ENCODE measurements at places on chromosomes 5 and 9.

DNA sequence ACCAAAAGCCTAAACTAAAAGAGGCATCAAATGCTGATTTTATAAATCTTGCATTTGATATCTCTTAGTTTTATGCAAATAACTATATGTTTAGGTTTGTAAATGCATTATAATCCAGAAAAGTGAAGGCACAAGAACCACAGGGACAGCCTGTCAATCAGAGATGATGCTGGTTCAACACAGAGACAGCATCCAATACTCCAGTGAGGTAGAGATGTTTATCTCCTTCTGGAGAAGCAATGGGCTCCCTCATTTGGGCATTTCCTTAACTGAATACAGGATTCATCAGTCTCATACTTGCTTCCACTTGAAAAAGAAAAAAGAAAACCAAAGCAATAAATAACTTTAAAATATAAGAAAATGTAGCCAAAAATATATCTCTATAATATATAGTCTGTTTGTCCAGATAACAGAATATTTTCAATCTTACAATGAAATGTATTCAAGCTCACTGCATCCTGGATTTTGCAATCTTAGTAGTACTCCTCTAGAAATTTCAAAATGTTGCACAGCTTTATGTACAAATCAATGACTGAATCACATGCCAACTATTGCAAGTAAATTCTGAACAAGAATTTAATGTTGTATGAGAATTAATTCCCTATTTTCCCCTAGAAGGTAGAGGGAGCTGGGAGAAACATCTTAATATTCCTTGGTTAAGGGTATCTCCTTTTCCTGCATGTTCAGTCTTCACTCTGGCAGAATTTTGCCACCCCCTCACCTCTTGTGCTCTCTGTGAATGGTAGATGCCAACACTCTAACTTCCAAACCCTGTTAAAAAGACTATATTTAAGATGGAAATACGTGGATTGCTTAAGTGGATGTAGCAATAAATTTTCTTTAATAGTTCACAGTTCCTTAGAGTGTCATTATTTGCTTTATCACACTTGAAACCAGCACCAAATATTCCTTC is 191.1 kb upstream of the GAS1 start:
- DNase-seq, result no peak

DNA sequence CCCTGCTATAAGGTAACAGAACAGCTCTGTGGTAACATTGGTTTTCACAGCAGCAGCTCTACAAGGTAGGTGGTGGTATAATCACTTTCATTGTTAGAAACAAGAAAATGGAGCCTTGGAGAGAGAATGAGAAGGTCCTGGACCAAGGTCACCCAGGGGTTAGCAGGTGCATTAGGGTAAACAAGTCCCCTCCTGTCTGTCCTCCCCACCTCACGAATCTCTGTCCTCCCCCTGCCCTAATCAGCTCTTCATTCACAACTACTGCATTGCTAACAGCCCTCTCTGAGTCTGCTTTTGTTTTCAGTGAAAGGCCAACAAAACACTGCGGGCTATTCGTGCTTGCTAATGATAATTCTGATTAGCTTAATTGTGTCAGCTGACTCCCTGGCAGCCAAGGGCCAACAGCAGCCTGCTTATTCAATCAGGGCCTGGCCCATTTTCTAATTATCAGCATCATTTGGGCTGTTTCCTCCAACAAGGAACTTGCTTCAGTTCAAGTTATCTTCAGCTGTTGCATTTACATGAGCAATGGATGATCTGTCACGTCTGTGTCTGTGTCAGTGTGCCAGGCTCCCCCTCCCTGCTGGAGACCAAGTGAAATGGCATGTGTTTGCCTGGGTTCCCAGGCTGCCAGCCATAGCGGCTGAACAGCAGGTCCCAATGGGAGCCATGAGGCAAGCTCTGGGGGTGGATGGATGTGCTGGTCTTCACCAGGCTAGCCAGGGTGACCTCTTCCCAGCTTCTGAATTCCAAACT is 56.7 kb upstream of the EQTN start:
- no peak for DNase-seq

DNA sequence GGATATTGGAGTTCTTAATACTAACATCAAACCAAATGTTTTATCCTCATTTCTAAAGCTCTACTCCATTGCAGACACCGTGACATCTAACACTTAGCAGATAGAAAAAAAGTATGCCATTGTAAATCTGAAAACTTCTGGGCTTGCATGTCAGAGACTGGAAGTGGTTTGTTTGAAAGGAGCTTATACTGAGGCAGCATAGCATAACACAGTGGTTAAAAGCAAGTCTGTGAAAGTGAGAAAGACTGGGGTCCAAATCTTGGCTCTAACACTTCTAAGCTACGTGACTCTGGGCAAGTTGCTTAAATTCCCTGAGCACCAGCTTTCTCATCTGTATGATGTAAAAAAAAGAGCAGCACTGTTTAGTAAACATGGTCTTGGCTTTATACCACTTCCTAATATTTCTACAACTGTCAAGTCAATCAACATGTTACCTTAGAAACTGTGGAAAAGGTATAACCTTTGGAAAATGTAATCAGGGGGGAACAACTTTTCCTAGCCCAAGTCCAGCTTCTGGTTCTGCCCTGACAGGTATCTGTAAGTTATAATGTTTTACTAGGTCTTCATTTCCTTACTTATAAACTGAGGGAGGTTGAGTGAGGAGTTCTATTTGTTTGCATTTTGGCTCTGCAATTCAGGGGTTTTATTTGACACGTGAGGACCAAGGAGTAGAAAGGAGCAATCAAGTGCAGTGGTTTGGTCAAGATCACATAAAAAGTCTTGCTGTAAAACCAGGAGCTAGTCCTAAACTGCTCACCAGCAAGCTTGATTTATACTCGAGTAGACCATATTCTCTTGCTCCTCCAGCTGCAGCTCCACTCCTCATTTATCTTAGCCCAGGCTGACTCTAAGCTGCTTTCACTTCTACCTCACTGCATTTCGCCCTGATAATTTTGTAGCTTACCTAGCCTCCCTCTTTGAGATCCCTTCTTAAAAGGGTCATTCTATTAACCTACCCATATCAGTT is 541.0 kb downstream of the RAB3C start:
- no peak for DNase-seq

- no peak for DNase-seq
Measured at GRCh38 chr5:154058055-154059038, 19.6 kb downstream of the MFAP3 start.

- DNase-seq, result no peak
Measured at GRCh38 chr5:161481922-161482321, 64.6 kb downstream of the GABRB2 start.

DNA sequence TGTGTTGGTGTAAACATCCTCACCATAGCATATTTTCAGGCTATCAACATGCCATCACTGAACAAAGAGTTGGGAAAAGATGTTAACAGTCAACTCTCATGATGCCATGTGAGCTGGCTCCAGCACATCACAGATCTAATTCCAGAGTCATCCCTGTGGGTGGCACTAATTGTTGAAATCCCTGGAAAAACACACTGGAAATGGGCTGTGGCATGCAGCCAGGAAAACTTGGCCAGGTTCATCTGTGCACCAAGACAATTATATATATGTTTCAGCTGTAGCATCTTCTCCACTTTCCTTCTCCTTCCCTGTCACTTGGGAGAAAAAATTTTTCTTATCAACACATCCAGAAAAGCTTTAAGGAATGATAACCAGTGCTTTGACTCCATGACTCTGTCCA is 313.7 kb downstream of the TRIM32 start:
- DNase-seq, result no peak

GRCh38 chr9:16787724-16788123 is 82.7 kb downstream of the BNC2 start:
- DNase-seq, result no peak

GRCh38 chr5:34447424-34447823 is 208.7 kb upstream of the RAI14 start:
- DNase-seq, result no peak

DNA sequence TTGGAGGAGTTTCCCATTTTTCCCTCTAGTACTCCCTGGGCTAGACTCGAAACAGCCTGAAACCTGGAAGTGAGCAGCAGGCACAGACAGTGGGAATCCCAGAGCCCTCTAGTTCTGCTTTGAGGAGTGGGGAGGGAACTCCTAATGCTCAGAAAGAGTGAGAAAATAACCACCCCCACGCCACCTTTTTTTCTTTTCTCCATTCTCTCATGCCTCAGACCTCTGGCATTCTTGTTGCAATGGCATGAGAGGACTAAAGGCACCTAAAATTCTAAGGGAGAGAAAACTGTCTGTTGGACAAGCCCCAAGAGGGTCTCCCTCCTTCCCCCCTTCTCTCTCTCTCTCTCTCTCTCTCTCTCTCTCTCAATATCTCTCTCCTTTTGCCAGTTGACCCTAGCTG is 15.1 kb upstream of the IRF1 start:
- no peak for DNase-seq

GRCh38 chr5:151219789-151220188 is 4.1 kb downstream of the CCDC69 start:
- no peak for DNase-seq

GRCh38 chr9:86043999-86044398 is 55.4 kb downstream of the GOLM1 start:
- DNase-seq, result no peak

- no peak for DNase-seq
Measured at GRCh38 chr5:121872856-121873255, 21.2 kb downstream of the FTMT start.

GRCh38 chr5:65081071-65081470 is 312.3 kb downstream of the CWC27 start:
- no peak for DNase-seq

DNA sequence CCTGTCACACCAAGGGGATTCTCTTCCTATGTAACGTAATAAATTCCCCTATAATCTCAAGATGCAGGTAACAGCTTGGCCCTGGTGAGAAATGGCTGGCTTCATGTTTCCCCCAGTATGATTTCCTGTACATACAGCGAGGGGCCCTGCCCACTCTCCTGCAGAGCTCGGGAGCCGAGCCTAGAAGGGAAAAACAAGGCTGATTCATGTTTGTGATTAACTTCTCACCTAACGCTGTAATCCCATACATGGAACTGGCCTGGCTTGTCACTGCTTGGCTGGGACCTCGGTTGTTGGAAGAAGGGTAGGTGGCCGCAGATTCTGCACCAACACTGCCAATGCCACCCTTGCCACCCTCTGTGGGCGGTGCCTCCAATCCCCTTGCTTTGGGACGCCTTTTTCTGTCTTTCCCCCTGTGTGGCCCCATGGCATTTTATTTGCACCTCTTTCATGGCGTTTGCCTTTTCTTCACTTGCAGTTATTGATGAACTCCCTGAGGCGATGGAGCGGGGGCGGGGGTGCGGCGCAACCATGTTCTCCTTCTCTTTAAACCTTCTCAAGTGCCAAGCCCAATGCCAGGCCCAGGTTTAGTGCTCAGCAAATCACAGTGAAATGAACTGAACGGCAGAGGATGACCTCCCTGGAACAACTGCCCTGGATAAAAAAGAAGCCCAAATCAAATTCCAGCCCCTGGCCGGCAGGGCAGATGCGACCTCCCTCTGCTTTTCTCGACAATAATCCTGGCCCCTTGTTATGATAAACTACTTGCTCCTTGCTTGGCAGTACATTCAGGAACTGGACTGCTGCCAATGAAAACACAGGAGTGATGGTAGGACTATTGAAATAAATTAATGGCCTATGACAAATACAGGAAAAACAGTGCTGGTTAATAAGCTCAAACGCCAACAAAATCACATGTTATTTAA is 108.1 kb downstream of the TMEM174 start:
- DNase-seq, result peak; percentile 73

- no peak for DNase-seq
Measured at GRCh38 chr9:27261517-27262211, 35.3 kb downstream of the EQTN start.

DNA sequence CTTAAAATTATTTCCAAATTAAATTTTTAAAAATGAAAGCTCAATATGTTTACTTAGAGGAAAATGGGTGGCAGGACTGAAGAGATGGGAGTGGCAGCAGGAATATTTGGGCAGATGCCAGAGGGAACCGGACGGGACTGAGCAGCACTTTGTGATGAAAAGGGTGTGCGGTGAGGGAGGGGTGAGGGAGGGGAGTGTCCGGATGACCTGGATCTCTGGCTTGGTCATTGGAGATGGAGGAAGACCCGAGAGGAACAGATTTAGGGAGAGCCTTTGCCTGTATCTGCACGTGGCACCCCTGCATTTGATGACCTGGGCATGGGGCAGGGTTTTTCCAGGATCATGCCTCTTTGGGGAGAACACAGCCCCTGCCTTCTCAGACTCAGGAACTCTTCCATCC is 201.1 kb upstream of the MVB12B start:
- DNase-seq, result no peak

GRCh38 chr5:169112016-169112415 is 188.9 kb downstream of the SLIT3 start:
- no peak for DNase-seq

GRCh38 chr5:74643111-74643562 is 2.6 kb upstream of the ENC1 start:
- no peak for DNase-seq

DNA sequence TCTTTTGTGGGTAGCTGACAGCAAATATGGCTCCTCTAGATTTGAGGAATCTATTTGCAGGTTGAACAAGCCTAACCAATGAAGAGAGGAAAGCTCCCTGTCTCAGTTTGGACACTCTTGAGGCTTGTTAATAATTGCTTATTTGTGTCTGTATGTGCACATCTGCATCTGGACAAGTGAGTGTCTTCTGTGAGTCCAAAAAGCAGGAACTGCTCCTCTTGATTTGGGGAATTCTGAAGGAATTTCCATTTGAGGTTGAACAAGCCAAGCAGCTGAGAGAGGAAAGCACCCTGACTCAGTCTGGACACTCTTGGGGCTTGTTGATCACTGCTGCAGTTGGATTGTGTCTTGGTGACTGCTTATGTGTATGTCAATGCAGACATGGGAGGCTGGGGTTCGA is 211.6 kb downstream of the DTWD2 start:
- no peak for DNase-seq

DNA sequence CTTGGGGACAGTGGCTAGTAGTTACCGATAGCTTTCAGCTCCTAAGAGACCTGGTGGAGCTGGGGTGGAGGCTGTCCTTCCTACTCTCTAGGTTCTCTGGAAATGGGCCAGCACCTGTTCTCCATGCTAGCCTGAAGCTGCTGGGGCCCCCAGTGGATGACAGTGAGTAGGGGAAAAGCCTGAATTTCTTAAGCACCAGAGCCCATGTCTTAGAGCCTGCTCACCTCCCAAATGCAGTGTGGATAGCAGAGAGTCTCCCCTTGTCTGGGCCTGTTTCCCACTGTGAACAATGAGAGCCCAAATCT is 105.8 kb downstream of the DAB2IP start:
- DNase-seq, result no peak

GRCh38 chr5:56481428-56482357 is 248.6 kb upstream of the ANKRD55 start:
- no peak for DNase-seq

- peak; percentile 29 for DNase-seq
Measured at GRCh38 chr5:5492087-5492933, 69.8 kb downstream of the ICE1 start.

DNA sequence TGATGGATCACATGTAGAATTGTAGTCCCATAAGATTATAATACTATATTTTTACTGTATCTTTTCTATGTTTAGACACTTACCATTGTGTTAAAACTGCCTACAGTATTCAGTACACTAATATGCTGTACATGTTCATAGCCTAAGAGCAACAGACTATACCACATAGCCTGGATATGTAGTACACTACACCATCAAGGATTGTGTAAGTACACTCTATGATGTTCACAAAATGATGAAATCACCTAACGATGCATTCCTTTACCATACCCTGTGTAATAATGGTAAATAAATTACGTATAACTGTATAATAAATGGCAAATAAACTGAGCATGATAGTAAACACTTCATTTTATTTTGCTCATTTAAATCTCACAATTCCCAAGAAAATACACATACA is 60.3 kb downstream of the RICTOR start:
- no peak for DNase-seq

- no peak for DNase-seq
Measured at GRCh38 chr9:130779153-130779855, 55.8 kb upstream of the ABL1 start.
